ENCODE measurements at places on chromosomes 4 and X.

DNA sequence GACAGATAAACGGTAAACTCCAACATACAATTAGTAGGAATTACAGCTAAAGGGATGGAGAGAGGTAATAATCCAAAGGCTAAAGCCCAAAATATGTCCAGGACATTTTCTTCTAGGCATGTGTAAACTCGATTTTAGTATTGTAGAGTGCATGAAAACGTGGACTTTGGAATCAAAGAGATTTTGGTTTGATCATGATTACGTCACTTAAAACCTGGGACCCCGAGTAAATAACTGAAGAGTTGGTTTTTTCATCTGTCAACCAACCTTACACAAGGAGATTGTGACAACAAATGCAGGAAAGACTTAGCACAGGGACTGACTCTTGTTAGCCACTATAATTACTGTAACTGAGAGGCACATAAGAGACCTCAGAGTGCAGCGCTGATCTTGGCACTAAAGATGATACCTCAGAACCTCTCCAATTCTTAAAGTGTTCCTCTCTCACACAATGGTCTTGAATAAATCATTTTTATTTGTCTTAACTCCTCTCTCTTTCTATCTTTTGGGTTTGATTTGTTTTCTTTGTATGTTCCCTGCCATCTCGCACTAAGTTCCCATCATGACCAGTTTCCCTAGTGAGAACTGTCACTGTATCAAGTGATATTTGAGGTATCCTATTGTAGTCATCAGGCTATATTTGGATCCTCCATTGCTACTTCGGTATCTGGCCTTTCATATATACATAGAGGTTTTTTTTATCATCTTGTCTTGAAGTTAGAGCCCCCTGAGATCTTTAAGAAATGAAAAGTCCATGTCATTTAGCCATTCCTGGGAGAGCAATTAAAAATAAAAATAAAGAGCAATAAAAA is 32.2 kb upstream of the MSL3 start:
- DNase-seq: no peak

GRCh38 chrX:150573702-150574101 is 5.3 kb downstream of the MTM1 start:
- DNase-seq: no peak

GRCh38 chrX:34657726-34658070 is 613 bp upstream of the TMEM47 start:
- no peak for DNase-seq

DNA sequence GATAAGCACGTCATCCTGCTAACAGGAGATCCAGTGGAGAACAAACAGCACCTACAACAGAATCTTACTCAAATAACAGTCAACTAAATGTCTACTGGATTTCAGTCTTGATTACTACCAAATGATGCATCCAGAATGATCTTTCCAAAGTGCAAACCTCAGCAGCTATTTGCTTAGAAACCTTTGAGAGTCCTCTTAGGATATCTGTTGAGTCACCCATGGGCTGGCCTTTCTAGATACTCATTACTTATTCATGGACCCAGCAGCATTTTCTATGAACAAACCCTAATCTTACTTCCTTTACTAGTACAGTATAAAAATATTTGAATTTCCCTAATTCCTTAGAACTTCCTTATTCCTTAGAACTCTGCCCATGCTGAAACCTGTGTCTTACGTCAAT is 118.5 kb upstream of the PABPC4L start:
- DNase-seq: no peak

DNA sequence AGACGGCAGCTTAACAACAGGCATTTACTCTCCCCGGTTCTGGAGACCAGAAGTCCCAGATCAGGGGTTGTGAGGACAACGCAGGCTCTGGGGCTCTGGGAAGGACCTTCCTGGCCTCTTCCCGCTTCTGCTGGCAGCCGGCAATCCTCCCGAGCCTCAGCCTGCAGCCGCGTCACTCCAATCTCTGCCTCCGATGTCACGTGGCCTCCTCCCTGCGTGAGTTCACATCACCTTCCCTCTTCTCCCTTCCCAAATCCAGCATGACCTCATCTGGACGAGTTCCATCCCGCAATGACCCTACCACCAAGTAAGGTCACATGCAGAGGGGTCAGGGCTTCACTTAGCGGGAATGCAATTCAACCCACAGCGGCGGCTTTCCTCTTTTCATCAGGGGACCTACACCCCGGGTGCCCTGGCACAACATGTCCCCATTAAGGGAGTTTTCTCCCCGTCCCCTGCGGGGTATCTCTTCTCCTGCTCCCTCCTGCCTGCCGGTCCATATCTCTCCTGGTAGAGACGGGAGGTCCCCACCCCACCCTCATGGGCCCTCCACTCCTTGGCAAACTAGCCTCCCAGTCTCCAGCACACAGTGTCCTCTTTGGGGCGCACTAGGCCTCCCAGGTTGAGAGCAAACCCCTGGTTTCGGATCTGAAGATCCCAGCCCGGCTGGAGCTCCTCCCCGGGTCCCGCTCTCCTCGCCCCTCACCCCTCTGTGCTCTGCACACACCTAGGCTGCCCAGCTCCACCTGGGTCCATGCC is 25.5 kb downstream of the ABLIM2 start:
- DNase-seq: no peak

GRCh38 chrX:152915541-152916241 is 17.8 kb downstream of the ZNF185 start:
- DNase-seq: peak; percentile 34

GRCh38 chr4:47349326-47349725 is 114.2 kb downstream of the COMMD8 start:
- DNase-seq: no peak

DNA sequence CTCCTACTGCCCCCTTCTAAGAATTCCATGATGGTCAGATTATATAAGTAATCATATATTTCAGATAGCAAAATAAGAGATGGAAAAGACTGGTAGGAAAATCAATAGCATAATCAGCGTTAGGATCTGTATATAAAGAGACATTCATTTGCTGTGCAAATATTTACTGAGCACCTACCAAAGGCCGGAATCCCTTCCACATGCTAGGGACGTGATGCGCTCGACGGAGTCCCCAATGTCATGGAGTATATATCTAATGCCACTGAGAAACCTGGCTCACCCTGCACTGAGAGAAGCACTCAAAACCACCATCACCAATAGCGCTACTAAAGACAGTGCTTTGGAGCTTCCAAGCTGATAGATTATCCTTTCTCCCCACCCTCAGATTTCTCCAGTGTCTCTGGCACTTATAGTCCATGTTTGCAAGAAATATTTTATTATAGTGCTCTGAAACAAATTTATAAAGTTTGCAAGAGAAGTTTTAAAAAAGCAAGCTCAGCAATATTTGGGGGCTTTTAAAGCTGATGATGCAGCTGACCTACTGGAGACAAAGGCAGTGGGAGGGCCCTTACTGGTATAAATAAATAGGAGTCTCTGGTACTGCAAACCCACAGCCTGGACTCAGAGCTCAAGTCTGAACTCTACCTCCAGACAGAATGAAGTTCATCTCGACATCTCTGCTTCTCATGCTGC is at the start of gene CXCL13:
TSS of gene CXCL13 (plus strand) at position 611 of the 693 bp plus-strand sequence. CDS start at position 657, 46 bp downstream.
- no peak for DNase-seq

- no peak for DNase-seq
These were observed 149.6 kb downstream of the ANAPC10 start for GRCh38 chr4:144948421-144948820.

DNA sequence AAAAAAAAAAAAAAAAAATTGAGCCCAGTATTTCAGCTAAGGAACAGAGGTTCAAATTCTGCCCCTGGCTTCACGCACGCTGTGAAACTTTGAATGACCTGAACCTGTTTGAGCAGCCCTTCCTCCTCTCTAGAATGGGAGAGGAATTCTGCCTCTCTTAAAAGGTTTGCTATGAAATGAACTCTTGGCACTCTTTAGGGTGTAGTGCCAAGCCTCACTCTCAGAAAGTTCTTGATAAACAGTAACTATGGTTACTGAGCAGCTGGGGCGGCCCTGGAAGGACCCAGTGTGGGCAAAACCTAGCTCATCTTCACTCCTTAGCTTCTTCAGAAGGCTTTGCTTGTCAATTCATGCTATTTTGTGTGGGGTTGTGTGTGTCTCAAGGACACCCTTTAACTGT is 73.7 kb downstream of the GEMIN8 start:
- DNase-seq: no peak

DNA sequence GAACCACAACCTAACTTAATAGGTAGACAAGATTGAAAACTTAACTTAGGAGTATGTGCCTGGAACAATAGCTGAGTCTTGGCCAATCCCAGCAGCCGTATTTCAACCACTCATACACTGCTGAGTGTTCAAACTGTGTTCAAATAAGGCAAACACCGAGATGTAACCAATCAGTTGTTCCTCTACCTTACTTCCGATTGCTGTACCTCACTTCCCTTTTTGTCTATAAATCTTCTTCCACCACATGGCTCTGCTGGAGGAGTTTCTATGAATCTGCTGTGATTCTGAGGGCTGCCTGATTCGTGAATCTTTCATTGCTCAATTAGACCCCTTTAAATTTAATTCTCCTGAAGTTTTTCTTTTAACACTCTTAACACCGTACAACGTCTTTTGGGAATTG is 108.0 kb downstream of the ANAPC4 start:
- DNase-seq: no peak
